ENCODE measurements at places on chromosomes 12 and 14.

DNA sequence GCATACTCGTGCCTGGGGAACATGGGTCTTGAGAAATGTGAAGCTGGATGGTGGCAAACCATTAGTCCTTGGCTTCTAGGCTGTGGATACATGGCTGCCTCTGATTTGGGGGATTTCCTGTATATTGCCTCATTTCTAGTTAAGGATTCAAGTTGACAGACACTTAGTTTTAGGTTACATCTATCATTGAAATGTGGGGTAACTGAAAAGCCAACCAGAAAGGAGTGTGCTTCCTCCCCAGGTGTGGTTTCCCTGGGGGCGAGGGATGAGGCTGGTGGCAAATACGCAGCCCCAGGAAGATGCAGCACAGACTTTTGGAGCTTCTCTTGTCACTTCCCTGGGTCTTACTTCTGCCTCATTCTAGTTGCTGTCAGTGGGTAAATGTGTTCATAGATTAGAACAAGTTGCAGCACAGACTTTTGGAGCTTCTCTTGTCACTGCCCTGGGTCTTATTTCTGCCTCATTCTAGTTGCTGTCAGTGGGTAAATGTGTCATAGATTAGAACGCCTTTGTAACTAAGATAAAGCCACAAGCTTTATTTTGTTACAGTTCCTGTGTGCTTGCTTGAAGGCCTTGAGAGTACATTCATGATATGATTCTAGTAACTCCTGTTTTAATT is 85.1 kb downstream of the BORCS5 start:
- DNase-seq = no peak

GRCh38 chr14:102461490-102462338 is 47.9 kb downstream of the ANKRD9 start:
- DNase-seq = no peak

DNA sequence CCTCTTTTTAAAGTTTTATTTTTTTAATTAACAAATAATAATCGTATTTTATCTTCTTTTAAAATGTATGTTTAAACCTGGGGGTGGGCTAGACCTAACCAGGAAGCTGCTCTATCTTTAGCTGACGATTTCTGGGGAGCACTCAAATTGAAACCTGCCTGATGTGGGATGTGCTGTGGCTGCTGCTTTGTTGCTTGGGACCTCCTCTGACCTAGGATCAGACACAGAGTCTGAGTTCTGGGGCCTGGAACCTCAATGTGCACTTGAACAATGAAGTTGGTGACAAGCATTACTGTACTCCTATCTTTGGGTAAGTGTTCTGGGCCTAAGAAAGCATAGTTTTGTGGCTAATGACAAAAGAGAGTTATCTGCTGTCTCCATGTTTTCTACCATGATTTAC is 386.7 kb downstream of the DAD1 start:
- no peak for DNase-seq

DNA sequence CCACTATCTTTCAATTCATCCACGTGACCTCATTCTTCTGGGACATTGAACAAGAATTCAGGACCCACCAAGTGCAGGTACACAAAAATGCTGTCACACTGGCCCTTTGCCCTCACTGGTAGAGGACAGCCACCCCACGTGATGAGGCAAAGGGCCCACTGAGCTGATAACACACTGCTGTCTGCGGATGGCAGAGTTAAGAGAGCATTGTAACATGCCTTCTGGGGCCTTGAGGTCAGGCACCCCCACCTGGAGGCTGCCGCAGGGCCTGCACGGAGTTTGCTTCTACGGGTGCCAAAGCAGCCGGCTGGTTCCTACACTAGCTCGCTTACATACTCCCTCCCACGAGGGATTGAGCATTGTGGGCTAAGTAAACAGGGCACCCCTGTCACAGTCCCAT is 101.0 kb downstream of the LRIG3 start:
- DNase-seq = no peak

DNA sequence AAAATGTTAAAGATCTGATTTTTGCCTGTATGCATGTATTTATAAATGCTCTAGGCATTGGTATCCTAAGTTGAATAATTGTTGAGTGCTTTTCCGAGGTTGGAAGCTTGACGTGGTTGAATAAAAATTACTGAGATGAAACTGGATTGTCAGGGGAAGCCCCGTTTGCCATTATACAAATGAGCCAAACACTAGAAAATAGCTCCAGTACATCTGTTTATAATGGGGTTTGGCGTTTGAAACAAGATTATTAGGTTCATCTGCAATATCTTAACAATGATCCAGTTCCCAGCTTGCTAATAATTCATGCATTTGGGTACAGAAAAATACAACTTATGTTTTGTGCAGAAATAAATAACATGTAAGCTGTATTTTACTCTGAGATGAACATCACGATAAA is 789.6 kb downstream of the GALC start:
- DNase-seq = no peak

DNA sequence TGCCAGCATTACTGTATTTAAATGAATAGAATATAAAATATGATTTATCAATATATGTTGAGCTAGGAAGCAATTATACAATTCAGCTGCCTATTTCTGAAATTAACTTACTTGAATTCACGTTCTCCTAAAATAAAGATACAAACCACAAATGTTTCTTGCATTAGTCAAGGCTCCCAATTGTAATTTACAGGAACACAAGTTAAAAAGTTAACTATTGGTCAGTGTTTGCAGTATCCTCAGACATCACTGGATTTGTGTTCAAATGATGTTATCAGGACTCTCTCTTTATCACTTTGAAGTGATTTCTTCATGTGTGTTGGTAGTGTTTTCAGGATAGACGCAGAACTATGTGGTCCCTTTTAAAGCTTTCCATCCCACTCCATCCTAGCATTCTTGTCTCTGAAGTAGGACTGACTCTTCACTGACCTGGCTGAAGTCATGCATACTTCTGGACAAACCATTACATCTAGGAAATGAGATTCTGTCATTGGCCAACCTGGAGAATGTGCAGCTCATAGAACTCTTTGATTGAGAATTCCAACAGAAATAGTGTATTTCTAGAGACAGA is 156.1 kb downstream of the KICS2 start:
- DNase-seq = no peak

DNA sequence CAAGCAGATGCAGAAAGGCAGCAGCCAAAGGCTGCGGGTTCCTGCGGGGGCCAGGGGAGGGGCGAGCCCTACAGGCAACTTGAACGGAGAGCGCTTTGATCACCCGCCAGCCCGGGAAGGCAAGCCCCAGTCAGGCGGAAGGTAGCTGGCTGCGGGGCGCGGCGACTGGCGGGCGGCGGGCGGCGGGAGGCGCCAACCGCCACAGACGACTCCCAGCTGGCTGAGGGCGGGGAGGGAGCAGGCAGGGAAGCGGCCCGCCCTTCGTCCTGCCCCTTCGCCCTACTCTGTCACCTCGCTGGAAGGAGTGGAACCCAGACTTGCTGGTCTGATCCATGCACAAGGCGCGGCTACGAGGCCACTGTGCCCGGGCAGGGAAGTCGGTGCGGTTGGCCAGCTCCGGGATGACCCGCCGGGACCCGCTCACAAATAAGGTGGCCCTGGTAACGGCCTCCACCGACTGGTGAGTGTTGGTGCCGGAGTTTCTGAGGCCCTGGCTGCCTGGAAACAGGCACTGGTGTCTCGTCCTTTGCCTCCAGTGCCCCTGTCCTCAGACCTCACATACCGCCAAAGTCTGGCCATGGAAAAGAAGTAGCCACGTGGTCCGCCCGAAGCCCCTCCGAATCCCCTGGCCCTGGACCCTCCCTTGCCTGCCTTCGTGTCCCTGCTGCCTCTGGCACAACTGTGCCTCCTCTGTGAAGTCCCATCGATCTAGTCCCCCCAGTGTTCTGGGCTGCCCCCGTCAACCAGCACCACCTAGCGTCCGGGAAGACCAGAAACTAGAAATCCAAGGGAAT is 15.4 kb upstream of the CARMIL3 start:
- DNase-seq = no peak
